ENCODE measurements at places on chromosomes 2 and 18. TPM values are rescaled to one million over a fixed set of nuclear protein-coding genes. Genes with fewer than 3 reads are reported as not detected.

The VRK2 gene
- total RNA-seq = 24.3 TPM

The MCM6 gene
- total RNA-seq = 11.2 TPM

GRCh38 chr18:79951545-79952455 is at the start of gene SLC66A2:
TSS of gene SLC66A2 (minus strand) at chr18:79951653. CDS start at chr18:79950926, 727 bp downstream.
- DNase-seq = peak; percentile 79

GRCh38 chr2:170714381-170715061 is 616 bp upstream of the SP5 start:
- DNase-seq = no peak

The CYS1 gene
- 5.1 TPM for total RNA-seq

DNA sequence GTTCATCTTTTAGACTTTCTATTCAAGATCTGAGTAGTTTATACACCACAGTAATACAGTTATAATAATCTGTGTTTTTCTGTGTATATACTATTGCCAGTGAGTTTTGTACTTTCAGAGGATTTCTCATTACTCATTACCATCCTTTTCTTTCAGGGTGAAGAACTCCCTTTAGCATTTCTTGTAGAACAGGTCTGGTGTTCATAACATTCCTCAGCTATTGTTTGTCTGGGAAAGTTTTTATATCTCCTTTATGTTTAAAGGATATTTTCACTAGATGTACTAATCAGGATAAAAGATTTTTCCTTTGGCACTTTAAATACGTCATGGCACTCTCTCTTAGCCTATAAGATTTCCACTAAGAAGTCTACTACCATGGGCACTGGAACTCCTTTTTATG is 705.5 kb downstream of the SLC4A3 start:
- no peak for DNase-seq

The GMCL1 gene
- 9.1 TPM for total RNA-seq

The C18orf54 gene
- 3.3 TPM for total RNA-seq

The NEDD4L gene
- 8.5 TPM for total RNA-seq
